ENCODE measurements at places on chromosomes 3 and 15. TPM values are rescaled to one million over a fixed set of nuclear protein-coding genes. Genes with fewer than 3 reads are reported as not detected.

- DNase-seq, result peak; percentile 45
Measured at GRCh38 chr15:76575274-76575673, 238.7 kb downstream of the ISL2 start.

DNA sequence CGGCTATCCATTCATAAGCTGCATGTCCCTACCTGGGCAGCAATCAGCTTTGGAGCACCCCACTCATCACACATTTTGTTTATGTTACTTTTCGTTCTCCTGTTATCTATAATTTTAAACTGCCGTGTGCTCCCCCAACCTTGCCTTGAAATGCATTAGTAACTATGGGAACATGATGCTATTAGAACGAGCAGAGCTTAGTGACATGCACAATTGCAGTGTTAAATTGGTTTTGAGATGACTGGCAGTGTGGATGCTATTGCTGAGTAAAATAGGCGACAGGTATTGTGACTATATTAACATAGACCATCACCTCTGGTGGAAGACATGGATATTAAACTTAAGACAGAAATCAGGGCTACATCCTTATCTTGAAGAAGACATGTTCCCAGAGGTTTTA, 191.6 kb downstream of the KCNAB1 start:
- no peak for DNase-seq

ANP32A gene
- 102 TPM for total RNA-seq

DNA sequence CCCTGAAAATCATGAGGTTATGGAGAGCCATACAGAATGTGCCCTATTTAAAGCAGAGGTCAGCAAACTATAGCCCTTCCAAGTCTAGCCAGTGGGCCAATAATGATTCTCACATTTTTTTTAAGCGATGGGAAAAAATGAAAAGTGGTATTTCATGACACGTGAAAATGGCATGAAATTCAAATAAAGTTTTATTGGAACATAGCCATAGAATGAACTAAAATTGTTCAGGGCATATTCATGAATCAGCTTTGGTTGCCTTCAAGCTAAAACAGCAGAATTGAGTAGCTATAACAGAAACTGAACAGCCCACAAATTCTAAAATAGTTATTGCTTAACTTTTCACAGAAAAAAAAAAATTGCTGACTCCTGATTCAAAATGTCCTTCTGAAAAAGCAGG, 104.5 kb downstream of the TFG start:
- DNase-seq, result peak; percentile 10

RAB6B gene
- 0.62 TPM for total RNA-seq

GRCh38 chr3:87553058-87553457, 276.7 kb upstream of the POU1F1 start:
- DNase-seq, result no peak

SLC27A2 gene
- 43.0 TPM for total RNA-seq

ARHGAP11A gene
- total RNA-seq, result 34.8 TPM

GRCh38 chr15:28919201-28919635, 33.4 kb downstream of the APBA2 start:
- DNase-seq, result no peak

- no peak for DNase-seq
Measured at GRCh38 chr3:163538387-163538786, 1539.9 kb downstream of the SI start.

CLDN11 gene
- 39.0 TPM for total RNA-seq

- peak; percentile 23 for DNase-seq
Measured at GRCh38 chr15:63288342-63288741, 10.9 kb downstream of the APH1B start.

- DNase-seq, result no peak
Measured at GRCh38 chr3:143567823-143568222, 280.4 kb downstream of the SLC9A9 start.

ZBTB47 gene
- 5.5 TPM for total RNA-seq

GRCh38 chr3:148006508-148006907, 597.3 kb downstream of the ZIC1 start:
- DNase-seq, result peak; percentile 92

EPB42 gene
- total RNA-seq, result not detected

- DNase-seq, result no peak
Measured at GRCh38 chr3:167394003-167394402, 13.9 kb upstream of the ZBBX start.

CEMIP gene
- 2.1 TPM for total RNA-seq

GRCh38 chr3:137471558-137472204, 292.4 kb upstream of the SOX14 start:
- DNase-seq, result no peak

- DNase-seq, result peak; percentile 38
Measured at GRCh38 chr3:134650431-134651346, at the start of gene KY. Gene KY (minus strand): TSS chr3:134651022. CDS start chr3:134650960, 62 bp downstream.

GRCh38 chr15:68210821-68211655, 5.9 kb upstream of the CALML4 start:
- no peak for DNase-seq

- DNase-seq, result peak; percentile 57
Measured at GRCh38 chr15:47384341-47384740, 333.0 kb upstream of the SEMA6D start.

DNA sequence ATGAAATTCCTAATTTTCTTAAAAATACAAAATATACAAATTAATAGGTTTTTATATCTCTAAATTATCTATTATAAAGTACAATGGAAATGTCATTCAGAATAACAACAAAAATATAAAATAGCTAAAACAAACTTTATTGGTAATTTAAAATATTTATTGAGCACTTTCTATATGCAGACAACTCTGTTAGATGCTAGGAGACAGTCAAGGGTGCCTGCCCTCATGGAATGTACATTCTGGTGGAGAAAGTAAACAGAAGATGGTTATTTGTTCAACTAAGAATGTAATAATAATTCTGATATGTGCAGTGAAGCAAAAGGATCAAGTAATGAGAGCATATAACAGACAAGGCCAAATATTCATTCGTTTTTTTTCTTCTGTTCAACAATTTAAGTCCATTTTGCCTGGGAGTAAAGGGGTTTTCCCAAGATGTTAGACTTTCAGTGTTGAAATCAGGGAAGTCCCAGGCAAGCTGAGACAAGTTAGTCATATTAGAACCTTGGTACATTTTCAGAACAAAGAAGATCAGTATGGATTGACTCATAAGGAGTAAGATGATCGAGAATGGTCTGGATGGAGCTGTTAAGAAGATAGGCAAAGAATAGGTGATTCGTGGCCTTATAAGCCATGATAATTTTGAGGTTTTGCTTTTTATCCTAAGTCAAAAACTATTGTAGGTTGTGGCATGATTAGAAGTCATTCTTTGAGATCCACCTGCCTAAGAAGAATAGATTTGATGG, 150.2 kb upstream of the MLF1 start:
- DNase-seq, result peak; percentile 42

GRCh38 chr15:49900903-49901235, 218.2 kb downstream of the ATP8B4 start:
- no peak for DNase-seq

- no peak for DNase-seq
Measured at GRCh38 chr3:167859610-167860009, 124.1 kb downstream of the SERPINI1 start.

- DNase-seq, result peak; percentile 46
Measured at GRCh38 chr3:4750306-4750968, 228.8 kb upstream of the BHLHE40 start.

UROC1 gene
- not detected for total RNA-seq

DNA sequence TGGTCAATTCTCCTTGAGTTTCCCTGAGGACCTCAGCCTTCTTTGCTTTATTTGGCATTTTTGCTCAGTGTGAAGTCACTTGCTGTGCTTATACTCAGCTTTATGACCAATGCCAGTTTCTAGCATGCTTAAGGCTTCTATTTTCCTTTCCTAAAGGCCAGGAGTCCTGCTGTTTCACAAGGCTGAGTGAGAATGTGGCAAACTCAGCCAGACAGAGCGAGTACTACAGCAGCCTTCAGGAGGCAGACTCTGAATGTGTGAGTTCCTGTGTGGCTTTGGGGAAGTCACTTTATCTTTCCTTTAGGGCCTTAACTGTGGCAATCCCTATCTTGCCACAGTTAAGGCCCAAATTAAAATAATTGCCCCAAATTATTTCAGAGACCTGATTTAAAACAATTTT, 213.2 kb upstream of the MRPL3 start:
- DNase-seq, result no peak

IL20RB gene
- total RNA-seq, result 2.4 TPM

PRICKLE2 gene
- 3.2 TPM for total RNA-seq

GRCh38 chr15:21262851-21263425, 177.4 kb downstream of the POTEB3 start:
- no peak for DNase-seq

REC114 gene
- total RNA-seq, result not detected

GRCh38 chr3:43461345-43461744, 160.5 kb downstream of the ANO10 start:
- no peak for DNase-seq

DNA sequence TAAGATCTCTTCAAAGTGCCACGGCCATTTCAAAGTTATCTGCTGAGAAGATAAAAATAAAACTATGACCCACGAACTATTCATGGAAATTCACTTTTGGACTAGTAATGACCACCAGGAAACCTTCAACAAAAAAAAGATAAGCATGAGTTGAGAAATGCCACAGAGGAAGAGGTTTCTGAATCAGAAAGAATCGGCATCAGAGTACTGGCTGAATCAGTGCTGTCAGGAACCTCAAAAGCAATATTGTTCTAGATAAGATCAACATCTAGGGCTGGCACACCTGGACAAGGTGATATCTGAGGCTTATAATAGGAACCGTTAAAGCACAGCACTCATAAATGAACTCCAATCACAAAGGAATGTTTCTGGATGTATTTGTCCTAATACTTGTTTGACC, 72.7 kb downstream of the PEAK1 start:
- no peak for DNase-seq

FETUB gene
- not detected for total RNA-seq

DNA sequence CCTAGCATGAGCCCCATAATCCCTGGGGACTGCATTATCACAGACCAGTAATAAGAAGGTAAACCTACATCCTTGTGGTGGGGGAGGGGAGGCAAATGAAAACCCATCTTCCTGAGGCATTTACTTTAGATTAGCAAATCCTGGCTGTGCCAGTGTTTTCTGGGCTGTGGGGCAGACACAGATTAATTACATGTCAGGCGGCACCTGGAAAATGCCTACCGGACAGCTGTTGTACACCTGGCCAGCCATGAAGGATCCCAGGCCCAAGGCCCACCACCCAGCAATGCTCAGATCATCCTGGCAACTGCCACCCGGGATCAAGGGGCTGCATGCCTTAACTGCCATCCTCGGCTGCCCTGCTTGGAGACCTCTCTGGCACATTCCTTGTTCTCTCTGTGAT, 59.1 kb upstream of the RASA2 start:
- no peak for DNase-seq

DNA sequence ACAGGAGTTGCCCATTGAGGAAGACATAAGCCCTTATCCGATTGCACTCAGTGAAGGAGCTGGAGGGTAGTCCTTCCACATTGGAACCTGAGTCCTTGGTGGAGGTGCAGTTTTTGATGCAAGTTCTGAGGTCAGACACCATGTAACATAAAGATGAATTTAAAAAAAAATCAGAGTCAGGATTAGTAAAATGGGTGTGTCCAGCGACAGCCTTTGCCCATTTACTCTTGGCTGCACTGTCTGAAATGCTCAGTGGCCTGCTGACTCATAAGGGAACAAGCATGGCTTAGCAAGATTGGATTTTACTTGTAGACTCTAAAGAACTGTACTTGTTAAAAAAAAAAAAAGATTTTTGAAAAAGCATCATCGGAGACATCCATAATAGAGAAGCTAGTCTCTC, 241.1 kb upstream of the TOPAZ1 start:
- DNase-seq, result peak; percentile 69

- DNase-seq, result no peak
Measured at GRCh38 chr15:74025436-74025835, 30.9 kb downstream of the PML start.

- DNase-seq, result no peak
Measured at GRCh38 chr15:49721621-49722020, 100.8 kb downstream of the DTWD1 start.

DNA sequence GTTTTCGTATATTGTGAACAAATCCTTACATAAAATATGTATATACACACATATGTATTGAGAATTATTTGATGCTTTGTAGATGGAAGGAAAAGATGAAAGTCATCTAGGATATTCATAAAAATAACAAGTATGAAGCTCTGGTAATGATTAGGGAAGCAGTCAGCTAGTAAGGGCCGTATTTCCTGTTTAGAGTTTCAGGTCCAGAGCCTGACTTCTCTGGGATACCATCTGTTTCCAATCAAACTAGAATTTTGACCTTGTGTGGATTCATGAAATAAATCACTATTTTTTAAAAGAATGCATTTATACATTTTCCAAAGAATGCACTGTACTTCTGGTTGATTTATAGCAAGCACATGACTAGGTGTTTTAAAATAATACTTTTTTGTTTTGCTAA, 156.1 kb upstream of the CGNL1 start:
- DNase-seq, result peak; percentile 46

GRCh38 chr3:107987036-107987939, 103.5 kb downstream of the CD47 start:
- peak; percentile 99 for DNase-seq

DNA sequence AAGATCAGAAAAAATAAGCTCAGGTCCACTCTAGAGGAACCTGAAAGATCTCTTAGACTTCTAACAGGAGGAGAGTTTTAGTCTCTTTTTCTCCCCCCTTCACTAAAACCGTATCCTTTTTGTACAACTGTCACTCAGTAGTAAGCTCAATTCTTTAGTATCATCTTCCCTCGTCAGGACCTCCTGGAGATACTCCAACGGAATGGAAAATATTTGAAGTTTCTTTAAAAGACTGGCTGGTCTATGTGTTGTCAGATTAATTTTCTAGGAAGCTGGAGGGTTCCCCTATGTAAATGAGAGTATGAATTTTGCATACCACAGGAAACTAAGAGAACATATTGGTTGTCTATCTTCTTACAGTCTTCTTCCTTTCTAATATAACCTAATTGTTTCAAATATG, 747.7 kb upstream of the CBLB start:
- DNase-seq, result no peak

DNA sequence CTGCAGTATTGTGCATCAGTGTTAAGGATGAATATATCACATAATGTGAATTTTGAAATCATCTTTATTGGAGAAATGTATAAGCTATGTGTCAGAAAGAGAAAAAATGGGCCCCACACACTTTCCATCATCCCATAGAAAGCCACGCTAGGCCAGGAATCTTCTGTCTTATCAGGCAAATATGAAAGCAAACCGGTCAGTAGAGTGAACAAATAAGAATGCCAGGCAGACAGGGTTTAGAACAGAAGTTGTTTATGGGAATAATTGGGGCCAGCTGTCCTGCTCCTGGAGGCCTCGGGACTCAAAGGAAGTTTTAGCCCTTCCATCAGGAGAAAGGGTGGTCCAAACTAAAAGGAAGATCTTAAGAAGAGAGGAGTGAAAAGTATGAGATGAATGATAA, 39.5 kb downstream of the ZNF280D start:
- DNase-seq, result no peak

GRCh38 chr15:34644851-34645250, 61.4 kb upstream of the GOLGA8B start:
- no peak for DNase-seq

ABI3BP gene
- total RNA-seq, result 21.9 TPM

GRCh38 chr15:80722811-80723210, 27.7 kb downstream of the ABHD17C start:
- DNase-seq, result no peak

- DNase-seq, result no peak
Measured at GRCh38 chr3:30512576-30512975, 93.8 kb upstream of the TGFBR2 start.

Measured in M059J (cell line).